Foreskin melanocyte (primary cell): ENCODE measurements at places on chromosomes 7 and 10.

DNA sequence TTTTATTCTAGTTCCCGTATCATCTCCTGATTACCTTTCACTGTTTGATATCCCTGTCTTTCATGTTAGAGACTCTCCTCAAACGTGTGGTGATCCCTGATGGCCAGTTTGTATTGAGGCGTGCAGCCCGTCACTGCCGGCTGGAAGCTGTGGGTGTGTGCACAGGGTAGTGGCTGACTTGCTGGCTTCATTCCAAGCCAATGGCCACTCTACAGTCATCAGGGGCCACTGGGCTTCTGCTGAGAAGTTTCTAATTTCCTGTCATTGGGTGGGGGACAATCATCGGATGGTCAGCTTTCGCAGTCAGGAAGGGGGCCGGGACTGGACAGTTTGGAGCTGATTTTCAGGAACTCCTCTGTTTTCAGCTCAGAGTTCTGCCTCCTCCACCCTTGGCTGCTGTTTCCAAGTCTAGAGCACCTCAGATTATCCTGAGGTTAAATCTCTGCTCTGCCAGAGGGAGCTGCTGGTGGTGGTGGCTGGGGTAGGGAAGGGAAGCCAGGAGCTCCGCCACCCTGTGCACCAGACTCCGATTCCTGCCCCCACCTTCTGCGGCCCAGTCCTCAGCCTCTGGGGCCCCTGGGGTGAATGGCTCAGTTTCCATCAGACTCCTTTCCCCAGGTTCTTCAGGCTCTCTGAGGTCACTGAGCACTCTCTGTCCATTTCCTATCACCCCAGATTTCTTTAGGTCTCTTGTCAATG, 34.9 kb downstream of the BAIAP2L1 start:
- DNase-seq = no peak

- no peak for DNase-seq
These were observed 188.9 kb downstream of the CXCL12 start for GRCh38 chr10:44196008-44196320.

DNA sequence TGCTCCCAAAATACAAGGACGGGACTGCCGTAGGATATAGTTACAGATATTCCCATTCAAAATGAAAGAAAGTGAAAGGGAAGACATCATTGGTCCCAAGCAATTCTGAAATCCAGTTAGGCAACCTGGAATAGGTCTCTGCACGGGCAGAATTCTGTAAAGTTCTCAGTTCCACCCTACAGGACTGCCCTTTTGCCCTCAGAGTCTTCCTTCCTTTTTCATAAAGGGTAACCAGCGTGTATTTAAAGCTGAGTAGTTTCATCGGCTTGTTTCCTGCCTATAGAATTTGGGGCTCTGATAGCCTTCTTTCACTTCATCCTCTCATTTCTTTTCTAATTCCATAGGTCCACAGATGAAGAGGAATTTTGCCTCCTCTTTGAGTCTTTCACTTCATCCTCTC, 20.0 kb downstream of the COPG2 start:
- no peak for DNase-seq

GRCh38 chr7:40654171-40654570, 519.4 kb downstream of the SUGCT start:
- no peak for DNase-seq

- no peak for DNase-seq
These were observed 51.0 kb downstream of the ZNF777 start for GRCh38 chr7:149409895-149410294.

- DNase-seq = no peak
These were observed 538.7 kb downstream of the TFEC start for GRCh38 chr7:115491744-115492380.

DNA sequence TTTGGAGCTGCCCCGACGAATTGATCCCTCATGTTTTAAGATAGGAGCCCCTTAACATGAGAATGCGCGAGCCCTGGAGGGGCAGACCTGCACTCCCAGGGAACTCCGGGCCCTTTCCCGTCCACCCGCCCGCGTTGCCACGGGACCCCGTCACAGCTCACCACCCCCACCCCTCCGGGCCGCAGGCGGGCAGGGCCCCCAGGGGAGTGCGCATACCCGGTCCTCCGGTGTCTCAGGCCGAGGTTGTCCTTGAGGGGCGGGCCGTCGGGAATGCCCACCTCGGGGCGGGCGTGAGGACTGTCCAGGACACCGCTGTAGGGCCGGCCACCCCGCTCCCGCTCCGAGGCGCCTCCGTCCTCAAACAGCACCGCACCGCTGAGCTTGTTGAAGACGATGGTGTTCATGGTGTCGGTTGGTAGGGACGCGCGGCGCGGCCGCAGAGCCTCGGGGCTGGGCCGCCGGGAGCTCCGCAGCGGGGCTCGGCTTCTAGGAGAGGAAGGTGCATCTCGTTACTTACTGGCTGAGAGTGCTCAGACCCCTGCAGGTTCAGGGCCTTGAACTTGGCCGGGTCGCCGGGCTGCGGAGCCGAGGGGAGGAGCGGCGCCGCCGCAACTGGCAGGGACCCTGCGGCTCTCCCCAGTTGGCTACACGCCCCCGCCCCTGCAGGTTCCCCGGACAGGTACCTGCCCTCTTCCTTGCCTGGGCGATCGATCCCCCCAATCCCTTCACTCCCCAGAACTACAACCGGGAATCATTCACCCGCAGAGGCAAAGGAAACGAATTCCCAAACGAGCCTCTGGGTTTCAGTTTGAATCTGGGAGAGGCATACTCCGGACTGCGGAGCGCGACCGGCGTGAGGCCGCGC, 2.4 kb downstream of the MKX start:
- no peak for DNase-seq

DNA sequence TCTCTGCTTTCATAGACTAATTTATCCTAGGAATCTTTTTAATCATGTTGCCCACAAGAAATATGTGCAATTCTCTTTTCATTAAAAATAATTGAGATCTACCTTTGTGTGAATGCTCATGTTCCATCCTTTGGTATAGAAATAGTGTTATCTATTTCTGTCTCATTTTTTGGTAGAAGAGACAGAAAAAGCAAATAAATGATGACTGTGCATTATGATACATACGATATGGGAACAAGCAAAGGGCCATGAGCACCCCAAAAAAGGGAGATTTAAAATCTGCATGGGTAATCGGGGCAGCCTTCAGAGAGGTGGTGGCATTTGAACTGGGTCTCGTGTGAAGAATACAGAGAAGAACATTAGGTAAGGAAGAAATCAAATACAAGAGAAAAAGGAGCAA, 1197.5 kb upstream of the AUTS2 start:
- no peak for DNase-seq

DNA sequence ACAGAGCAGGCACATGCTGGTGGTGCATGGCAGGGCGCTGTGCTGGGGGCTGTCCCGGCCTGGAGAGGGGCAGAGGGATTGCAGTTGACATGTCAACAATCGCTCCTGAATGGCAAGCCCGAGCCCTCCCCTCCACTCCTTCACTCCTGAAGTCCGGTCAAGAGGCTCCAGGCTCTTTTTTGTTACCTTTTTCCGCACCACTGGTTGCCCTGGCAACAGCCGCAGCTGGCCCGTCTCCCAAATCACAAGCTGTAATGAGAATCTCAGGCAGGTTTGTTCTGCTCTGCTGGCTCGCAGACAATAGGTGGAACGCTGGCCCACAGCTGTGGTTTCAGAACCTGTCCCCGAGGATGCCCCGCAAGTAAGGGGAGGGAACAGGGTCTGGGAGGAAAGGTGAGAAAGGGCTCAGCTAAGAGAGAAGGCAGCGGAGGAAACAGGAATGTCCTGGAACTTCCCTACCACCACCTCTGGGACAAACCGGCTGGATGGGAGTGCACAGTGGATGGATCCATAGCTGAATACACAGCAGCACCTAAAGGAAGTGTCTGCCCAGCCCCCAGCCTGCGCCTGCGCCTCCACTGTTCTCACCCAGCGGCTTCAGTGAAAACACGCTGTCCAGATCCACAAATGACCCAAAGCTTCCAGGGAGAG, 58.9 kb downstream of the CALML3 start:
- no peak for DNase-seq

- no peak for DNase-seq
These were observed 6.5 kb upstream of the INMT start for GRCh38 chr7:30745261-30745941.

GRCh38 chr7:30559611-30560010, 35.1 kb upstream of the GARS1 start:
- DNase-seq = peak; percentile 88

- no peak for DNase-seq
These were observed 8.1 kb downstream of the SFTPA2 start for GRCh38 chr10:79552143-79552542.

DNA sequence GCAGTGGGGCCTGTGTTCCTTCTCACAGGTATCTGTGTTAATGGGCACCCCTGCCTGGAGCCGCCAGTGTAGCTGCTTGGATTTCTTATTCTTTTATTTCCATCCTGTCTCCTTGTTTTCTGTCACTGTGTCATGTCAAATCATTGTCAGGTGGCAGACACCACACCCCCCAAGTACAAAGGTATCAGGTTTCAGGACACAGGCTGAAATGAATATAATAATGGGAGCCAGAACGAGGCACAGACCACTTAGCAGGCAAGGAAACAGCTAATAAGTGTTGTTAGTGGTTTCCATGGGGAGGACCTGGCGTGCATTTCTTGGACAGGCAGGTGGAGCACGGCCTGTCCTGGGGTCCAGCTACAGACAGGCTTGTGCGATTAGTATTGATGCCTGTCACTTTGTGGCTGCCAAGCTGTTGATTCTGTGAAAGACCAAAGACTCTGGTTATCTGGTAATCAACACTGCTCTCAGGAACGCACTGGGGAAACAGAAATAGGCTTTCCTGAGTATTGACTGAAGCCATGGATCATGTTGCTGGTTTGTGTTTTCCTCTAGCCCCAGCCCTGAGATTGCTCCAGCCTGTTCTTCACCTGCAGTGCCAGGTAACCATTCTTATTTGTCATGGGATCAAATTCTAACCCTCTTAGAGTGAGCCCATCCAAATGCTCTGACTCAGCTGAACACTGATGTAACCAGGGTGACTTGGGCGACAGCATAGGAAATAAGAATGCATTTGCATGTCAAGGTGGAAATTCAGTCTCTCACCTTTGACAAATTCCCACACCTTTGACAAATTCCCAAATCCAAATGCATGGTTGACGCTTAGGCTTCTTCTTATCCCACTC, 1002.0 kb downstream of the LRMDA start:
- no peak for DNase-seq

DNA sequence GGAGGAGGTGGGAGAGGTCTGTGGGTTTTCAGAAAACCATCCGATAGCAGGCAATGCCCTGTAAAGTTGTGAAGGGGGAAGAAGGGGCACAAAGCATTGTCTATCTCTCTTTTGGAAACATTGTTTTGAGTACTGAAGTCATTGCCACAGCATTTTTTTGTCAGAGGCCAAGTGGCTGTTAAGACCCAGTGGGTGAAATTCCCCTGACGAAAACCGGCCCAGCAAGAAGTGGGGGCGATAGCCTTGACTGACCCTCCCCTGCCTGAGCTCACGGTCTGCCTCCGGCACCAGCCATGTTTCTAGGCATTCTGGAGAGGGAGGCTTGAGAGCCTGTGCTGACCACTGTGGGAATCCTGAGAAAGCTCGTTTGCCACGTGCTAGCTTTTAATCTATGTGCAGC, 144.7 kb downstream of the RPS24 start:
- no peak for DNase-seq

- DNase-seq = no peak
These were observed 15.8 kb upstream of the FBXW4 start for GRCh38 chr10:101710793-101711192.

GRCh38 chr7:77266291-77266794, 66.7 kb upstream of the FGL2 start:
- no peak for DNase-seq

GRCh38 chr7:47937711-47938573, 10.3 kb downstream of the PKD1L1 start:
- no peak for DNase-seq

GRCh38 chr10:97974526-97975525, 55.6 kb downstream of the CRTAC1 start:
- no peak for DNase-seq

DNA sequence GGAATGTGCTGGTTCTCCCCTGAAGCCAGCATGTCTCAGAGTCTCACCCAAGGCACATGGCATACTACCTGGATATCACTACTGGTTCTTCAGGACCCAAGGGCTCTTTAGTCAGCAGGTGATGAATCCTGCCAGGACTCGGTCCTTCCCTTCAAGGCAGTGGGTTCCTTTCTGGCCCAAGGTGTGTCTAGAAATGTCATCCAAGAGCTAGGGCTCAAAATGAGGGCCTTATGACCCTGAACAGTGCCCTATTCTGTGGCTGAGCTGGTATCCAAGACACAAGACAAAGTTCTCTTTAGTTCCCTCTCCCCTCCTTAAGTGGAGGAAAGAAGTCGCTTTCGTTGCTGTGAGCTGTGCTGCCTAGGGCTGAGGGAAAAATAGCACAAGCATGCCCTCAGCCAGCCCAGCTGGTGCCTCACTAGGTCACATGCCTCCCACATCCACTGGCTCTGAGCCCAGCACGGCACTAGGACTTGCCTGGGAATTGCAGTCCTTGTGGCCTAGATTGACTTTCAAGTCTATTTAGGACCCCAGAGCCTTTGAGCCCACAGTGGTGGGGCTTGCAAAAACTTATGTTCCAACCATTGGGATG, 106.0 kb downstream of the BMS1 start:
- peak; percentile 59 for DNase-seq

DNA sequence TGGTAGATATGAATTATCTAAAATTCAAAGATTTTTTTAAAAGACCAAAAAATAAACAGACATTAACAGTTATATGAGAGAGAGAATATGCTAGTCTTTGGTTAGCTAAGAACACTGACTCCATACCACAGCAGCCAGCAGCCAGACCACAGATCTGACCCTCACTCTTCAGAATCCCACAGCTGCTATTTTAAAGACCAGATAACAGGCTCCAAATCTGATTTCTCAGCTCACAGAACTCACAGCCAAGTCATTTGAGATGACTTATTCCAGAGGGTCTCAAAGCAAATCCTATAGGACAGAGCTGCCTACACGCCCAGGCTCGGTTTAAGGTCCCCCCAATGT, 20.4 kb downstream of the NUDCD3 start:
- no peak for DNase-seq

- DNase-seq = no peak
These were observed 34.0 kb upstream of the TMEM273 start for GRCh38 chr10:49222170-49222569.

DNA sequence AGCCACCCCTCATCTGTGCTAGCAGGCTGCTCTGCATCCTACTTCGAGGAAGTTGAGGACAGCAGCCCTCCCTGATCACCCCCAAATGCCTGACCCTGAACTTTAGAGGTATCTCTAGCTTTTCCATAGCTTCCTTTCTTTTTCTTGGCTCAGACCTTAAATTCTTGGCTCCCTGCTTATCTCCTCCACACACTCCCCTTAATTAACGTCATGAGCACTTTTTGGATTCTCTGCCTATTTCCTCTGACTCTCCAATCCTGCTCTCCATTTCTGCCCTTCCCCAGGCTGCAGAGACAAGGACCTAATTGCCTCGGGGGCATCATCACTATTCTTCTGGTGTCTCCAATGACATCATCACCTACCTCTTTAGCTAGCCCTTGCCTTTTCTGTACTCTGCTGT, 40.8 kb upstream of the SEC61G start:
- no peak for DNase-seq

DNA sequence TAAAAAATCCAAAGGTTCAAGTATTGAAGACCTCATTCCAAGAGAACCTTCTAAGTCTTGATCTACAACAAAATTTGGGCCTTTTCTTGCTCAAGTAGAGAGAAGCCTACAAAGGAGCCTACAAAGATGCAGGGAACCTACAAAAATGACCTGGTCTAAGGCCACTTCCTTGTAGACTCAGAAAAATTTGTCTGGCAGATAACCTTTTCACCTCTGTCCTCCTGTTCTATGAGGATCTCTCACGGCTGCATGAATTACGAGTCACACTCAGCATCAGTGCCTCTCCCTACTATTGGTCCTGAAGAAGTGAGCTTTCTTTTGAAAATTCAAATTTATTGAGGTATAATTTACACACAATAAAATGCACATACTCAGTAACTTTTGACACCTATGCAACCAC, 29.3 kb downstream of the CCNJ start:
- no peak for DNase-seq

- DNase-seq = no peak
These were observed 37.6 kb downstream of the R3HCC1L start for GRCh38 chr10:98172073-98172472.
